ENCODE measurements at places on chromosomes 13 and 19. TPM values are rescaled to one million over a fixed set of nuclear protein-coding genes. Genes with fewer than 3 reads are reported as not detected.

RNF113B gene
- 11.2 TPM for total RNA-seq

BRSK1 gene
- 1.4 TPM for total RNA-seq

NLRP4 gene
- not detected for total RNA-seq

PABPC3 gene
- total RNA-seq, result 4.5 TPM

ZNF841 gene
- 24.6 TPM for total RNA-seq

SMIM17 gene
- not detected for total RNA-seq

GRCh38 chr19:56838909-56839651, 1.4 kb downstream of the PEG3 start:
- DNase-seq, result peak; percentile 98
- no peak overlapping the region for H3K4me3 ChIP-seq
- H3K27me3 ChIP-seq, result no peaks in the 10 kb centered on the region
- peak overlapping the region; percentile 90 for H3K27ac ChIP-seq
- no peaks in the 10 kb centered on the region for H3K36me3 ChIP-seq

DNA sequence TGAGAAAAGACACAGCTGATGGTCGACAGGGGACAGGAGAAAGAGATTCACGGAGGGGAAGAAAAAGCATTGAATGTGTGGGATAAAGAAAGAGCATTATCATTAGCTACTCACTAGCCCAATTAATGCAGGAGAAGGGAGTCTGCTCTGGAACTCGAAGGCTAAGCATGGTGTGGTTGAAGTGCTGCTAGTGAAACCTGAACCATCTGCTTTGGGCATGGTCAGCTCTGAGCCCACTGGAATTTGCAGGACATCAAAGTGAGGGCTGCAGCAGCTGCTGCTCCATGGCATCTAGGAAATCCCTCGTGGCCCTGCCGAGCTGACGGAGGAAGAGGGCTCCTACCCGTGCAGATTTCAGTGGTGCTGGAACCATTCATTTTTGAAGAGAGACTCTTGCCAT, 320.3 kb downstream of the ATP8A2 start:
- H3K4me1 ChIP-seq, result no peaks in the 10 kb centered on the region
- H3K4me3 ChIP-seq, result no peak overlapping the region
- H3K36me3 ChIP-seq, result no peaks in the 10 kb centered on the region
- no peak overlapping the region for H3K27ac ChIP-seq
- H3K27me3 ChIP-seq, result no peaks in the 10 kb centered on the region
- no peak for DNase-seq

GRCh38 chr13:44974056-44974793, 15.0 kb downstream of the NUFIP1 start:
- no peak overlapping the region for H3K27ac ChIP-seq
- H3K27me3 ChIP-seq, result no peaks in the 10 kb centered on the region
- no peak overlapping the region for H3K4me3 ChIP-seq
- no peak for DNase-seq
- no peaks in the 10 kb centered on the region for H3K36me3 ChIP-seq

GRCh38 chr19:9937001-9937411, 691 bp upstream of the OLFM2 start:
- H3K36me3 ChIP-seq, result no peaks in the 10 kb centered on the region
- no peaks in the 10 kb centered on the region for H3K27me3 ChIP-seq
- no peak for DNase-seq
- H3K4me3 ChIP-seq, result peak overlapping the region; percentile 39

- no peak for DNase-seq
- H3K36me3 ChIP-seq, result no peaks in the 10 kb centered on the region
- H3K27me3 ChIP-seq, result no peaks in the 10 kb centered on the region
These were observed 18.0 kb downstream of the ARHGAP35 start for GRCh38 chr19:46878613-46879375.

GRCh38 chr13:98171900-98172589, 5.0 kb downstream of the RNF113B start:
- no peaks in the 10 kb centered on the region for H3K36me3 ChIP-seq
- H3K4me1 ChIP-seq, result peaks cover 24% of the 10 kb centered on the region
- H3K4me3 ChIP-seq, result no peak overlapping the region
- no peak for DNase-seq
- H3K27ac ChIP-seq, result peak overlapping the region; percentile 60
- H3K27me3 ChIP-seq, result no peaks in the 10 kb centered on the region

- H3K27ac ChIP-seq, result peak within 1 kb of the TSS; percentile 85
- no peaks in the 10 kb centered on the region for H3K27me3 ChIP-seq
- peak; percentile 51 for DNase-seq
- no peaks in the 10 kb centered on the region for H3K36me3 ChIP-seq
- peaks cover 9% of the 10 kb centered on the region for H3K4me1 ChIP-seq
These were observed at the start of gene BRD4 for GRCh38 chr19:15332311-15332996. Gene BRD4, minus strand, starts transcription at chr19:15332539. Its CDS starts 59,440 bp downstream, at chr19:15273099.

DNA sequence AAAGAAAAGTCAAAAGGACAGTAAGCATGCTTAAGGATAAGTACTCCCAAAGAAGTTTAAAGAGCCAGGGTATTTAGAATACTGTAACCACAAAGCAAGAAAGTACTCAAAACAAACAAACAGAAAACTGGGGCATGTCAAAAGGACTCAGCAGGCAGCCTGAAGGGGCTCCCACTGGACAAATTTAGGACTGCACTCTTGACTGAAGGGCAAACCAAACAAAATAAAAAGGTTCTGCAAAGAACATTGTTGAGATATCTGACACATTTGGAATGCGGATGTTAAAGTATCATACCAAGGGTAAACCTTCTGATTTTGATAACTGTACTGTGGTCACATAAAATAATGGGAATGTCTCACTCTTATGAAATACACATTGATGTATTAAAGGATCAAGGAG, 157.4 kb downstream of the TNFSF13B start:
- no peak for DNase-seq
- H3K27ac ChIP-seq, result no peak overlapping the region
- H3K36me3 ChIP-seq, result no peaks in the 10 kb centered on the region
- no peaks in the 10 kb centered on the region for H3K4me1 ChIP-seq

DNA sequence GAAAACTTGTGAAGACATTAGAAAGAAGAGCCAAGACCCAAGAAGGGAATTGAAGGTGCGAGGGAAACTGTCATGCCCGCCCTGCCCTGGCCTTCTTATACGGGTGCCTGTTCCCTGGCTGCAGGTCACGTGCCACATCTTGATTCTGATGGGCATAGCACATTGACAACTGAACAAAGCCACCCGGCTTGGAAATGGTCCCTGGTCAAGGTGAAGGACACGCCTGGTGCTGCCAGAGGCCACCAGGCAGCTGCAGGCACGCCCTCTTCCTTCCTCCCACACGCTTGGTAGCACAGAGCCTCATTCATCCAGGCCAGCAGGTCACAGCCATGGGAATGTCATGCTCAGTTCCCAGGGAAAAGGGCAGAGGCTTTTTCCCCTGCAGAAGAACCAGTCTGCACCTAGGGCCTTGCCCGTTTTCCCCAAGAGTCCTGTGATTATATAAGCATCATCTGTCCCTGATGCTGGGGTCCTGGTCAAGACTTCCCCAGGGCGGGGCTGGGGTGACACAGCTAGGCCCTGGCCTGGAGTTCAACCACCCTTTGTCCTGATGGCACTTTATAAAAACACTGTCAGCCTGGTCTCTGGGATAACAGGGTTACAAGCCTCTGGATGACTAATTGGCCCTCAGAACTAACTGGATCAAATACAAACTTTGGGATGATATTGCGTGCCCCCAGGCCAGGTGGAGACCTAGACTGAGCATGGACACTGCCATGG, 56.0 kb downstream of the CDADC1 start:
- DNase-seq, result no peak
- H3K4me3 ChIP-seq, result no peak overlapping the region
- peak overlapping the region; percentile 24 for H3K27ac ChIP-seq
- no peaks in the 10 kb centered on the region for H3K27me3 ChIP-seq
- peaks cover 9% of the 10 kb centered on the region for H3K4me1 ChIP-seq
- H3K36me3 ChIP-seq, result no peaks in the 10 kb centered on the region

- no peaks in the 10 kb centered on the region for H3K36me3 ChIP-seq
- DNase-seq, result no peak
- H3K4me1 ChIP-seq, result peaks cover 4% of the 10 kb centered on the region
These were observed 1.5 kb upstream of the GRWD1 start for GRCh38 chr19:48444129-48444935.

DNA sequence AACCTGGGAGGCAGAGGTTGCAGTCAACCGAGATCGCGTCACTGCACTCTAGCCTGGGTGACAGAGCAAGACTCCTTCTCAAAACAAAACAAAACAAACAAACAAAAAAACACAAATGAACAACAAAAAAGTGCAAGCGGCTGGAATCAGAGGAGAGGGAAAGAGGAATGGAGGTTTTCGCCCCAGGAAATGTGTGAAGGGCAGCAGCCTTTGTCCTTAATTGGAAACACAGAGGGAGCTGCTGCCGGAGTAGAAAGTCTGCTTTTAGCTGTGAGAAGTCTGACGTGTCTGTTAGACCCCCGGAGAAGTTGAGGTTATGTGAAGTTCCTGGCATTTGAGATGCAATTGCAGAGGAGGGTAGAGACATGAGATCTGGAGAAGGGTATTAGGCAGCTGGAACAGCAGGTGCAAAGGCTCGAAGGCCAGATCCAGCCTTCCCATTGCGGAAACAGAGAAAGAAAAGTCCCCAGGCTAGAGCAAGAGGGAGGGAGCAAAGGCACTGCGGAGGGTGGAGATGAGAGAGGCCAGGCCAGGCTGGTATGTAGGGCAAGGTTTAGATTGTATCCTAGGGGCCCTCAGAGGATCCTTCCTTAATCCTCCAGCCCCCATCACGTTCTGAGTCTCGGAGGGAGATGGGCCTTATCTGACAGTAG, 473 bp downstream of the TMIGD2 start:
- no peaks in the 10 kb centered on the region for H3K36me3 ChIP-seq
- DNase-seq, result no peak
- no peaks in the 10 kb centered on the region for H3K4me1 ChIP-seq
- H3K27me3 ChIP-seq, result peaks cover 4% of the 10 kb centered on the region

DNA sequence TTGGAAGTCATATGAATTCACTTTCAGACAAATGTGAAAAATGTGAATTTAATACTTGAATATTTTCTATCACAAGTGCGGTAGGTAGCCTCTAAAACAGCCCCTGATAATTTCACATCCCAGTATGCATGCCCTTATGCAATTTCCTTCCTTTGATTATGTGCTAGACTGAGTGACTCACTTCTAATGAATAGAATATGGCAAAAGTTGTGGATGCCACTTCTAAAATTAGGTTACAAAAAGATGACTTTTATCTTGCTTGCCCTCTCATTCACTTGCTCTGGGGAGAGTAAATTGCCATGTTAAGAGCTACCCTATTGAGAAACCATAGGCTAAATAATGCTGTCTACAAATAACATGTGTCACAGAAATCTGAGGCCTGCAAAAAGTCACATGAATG, 402.5 kb upstream of the PCDH9 start:
- H3K4me1 ChIP-seq, result no peaks in the 10 kb centered on the region
- no peaks in the 10 kb centered on the region for H3K27me3 ChIP-seq
- no peak for DNase-seq
- H3K27ac ChIP-seq, result no peak overlapping the region
- no peak overlapping the region for H3K4me3 ChIP-seq

DNA sequence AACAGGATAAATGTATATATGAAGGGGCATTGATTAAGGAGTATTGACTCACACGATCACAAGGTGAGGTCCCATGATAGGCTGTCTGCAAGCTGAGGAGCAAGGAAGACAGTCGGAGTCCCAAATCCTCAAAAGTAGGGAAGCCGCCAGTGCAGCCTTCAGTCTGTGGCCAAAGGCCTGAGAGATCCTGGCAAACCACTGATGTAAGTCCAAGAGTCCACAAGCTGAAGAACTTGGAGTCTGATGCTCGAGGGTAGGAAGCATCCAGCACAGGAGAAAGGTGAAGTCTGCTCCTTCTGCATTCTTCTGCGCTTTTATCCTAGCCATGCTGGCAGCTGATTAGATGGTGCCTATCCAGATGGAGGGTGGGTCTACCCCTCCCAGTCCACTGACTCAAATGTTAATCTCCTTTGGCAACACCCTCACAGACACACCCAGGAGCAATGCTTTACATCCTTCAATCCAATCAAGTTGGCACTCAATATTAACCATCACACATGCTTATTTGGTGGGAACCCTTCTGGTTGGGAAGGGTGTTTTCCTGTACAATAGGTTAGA, 55.1 kb downstream of the SLAIN1 start:
- DNase-seq, result no peak
- no peaks in the 10 kb centered on the region for H3K27me3 ChIP-seq
- no peaks in the 10 kb centered on the region for H3K36me3 ChIP-seq
- H3K27ac ChIP-seq, result no peak overlapping the region

DNA sequence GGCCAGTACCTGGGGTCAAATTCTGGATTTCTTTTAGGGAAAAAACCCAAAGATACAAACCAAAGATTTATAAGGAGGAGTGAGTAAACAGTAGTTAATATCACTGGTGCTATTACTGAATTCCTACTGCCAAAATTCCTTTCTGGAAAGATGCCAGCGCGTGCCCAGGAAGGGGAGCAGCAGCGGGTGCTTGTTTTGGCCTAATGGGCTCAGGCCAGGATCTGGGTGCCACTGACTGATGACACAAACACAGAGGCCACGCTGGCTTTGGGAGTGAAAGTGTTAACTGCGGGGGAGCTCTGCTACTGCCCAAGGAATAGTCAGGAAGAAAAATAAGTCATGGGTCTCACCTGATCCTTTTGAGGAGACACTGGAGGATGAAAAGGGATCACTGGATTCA, 61.2 kb downstream of the KLF2 start:
- H3K36me3 ChIP-seq, result no peaks in the 10 kb centered on the region
- no peak overlapping the region for H3K27ac ChIP-seq
- no peak for DNase-seq
- H3K27me3 ChIP-seq, result no peaks in the 10 kb centered on the region

DNA sequence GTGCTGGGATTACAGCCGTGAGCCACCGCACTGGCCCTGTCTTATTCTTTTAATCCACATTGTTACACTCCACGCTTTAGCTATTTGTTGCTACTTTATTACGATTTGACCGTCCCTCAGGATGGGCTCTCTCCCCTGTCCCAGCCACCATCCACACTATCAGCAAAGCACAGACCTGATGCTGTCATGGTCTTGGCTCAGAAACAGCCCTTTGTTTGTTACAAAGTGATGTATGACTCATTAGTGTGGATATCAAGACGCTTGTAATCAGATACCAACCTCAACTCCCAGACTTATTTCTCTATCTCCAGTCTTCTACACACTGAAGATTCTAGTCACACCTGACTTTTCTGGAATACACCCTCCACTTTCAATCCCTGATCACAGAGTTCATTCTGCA, 84.6 kb upstream of the FREM2 start:
- H3K27ac ChIP-seq, result no peak overlapping the region
- H3K4me3 ChIP-seq, result no peak overlapping the region
- no peaks in the 10 kb centered on the region for H3K4me1 ChIP-seq
- H3K27me3 ChIP-seq, result no peaks in the 10 kb centered on the region
- no peak for DNase-seq

GRCh38 chr19:9140159-9140874, at the start of gene ZNF317:
Gene ZNF317, plus strand, starts transcription at chr19:9140397. Its CDS starts 15,620 bp downstream, at chr19:9156017.
- H3K36me3 ChIP-seq, result no peaks in the 10 kb centered on the region
- peak within 1 kb of the TSS; percentile 57 for H3K4me3 ChIP-seq
- no peaks in the 10 kb centered on the region for H3K4me1 ChIP-seq
- no peaks in the 10 kb centered on the region for H3K27me3 ChIP-seq
- DNase-seq, result peak; percentile 92
- peak within 1 kb of the TSS; percentile 84 for H3K27ac ChIP-seq

GRCh38 chr13:79258489-79258888, 147.6 kb downstream of the RBM26 start:
- DNase-seq, result no peak
- no peaks in the 10 kb centered on the region for H3K4me1 ChIP-seq
- H3K4me3 ChIP-seq, result no peak overlapping the region
- no peaks in the 10 kb centered on the region for H3K36me3 ChIP-seq
- H3K27ac ChIP-seq, result no peak overlapping the region

Data from prostate gland (tissue), 2 donors.